ENCODE measurements at places on chromosomes 13 and 19.
A peak's percentile ranks its signal among the peaks of the same experiment; 100 is the strongest.

- DNase-seq, result no peak
- H3K27ac ChIP-seq, result no peak within 1 kb of the TSS
- no peaks in the 10 kb centered on the region for H3K4me1 ChIP-seq
- H3K36me3 ChIP-seq, result no peaks in the 10 kb centered on the region
These were observed at the start of gene NALCN for GRCh38 chr13:101416181-101417042. NALCN (minus strand) TSS chr13:101416508; CDS start chr13:101399126, 17,382 bp downstream.

DNA sequence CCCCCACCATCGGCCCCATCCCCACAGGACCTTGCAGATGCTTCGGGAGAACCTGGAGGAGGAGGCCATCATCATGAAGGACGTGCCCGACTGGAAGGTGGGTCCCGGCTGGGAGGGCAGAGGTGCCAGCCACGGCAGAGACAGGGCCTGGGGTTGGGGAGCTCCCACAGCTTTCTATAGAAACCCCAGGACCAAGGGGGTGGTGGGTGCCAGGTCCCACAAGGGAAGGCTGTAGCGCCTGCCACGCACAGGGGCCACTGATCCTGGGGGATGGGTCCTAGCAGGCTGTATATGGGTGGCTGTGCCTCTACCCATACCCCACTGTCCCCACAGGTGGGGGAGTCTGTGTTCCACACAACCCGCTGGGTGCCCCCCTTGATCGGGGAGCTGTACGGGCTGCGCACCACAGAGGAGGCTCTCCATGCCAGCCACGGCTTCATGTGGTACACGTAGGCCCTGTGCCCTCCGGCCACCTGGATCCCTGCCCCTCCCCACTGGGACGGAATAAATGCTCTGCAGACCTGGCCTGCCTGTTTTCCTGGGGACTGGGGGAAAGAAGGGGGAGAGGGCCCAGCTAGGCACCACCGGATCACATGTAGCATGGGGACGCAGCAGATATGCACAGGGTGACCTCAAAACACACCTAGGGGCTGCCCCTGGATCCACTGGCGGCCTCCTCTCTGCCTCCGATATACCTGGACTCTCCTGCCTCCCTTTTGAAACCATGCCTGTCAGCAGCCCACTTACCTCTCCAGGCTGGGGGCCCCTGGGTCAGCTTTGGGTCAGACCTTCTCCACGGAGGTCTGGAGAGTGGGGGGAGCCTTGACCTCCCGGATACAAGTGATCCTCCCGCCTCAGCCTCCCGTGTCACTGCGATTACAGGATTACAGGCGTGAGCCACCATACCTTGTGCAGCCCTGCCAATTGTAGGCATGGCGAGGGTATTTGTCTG is 761 bp upstream of the YJEFN3 start:
- DNase-seq, result no peak
- no peak overlapping the region for H3K27ac ChIP-seq
- H3K27me3 ChIP-seq, result no peaks in the 10 kb centered on the region
- peaks cover 21% of the 10 kb centered on the region for H3K36me3 ChIP-seq
- peaks cover 9% of the 10 kb centered on the region for H3K4me1 ChIP-seq
- H3K4me3 ChIP-seq, result no peak overlapping the region

DNA sequence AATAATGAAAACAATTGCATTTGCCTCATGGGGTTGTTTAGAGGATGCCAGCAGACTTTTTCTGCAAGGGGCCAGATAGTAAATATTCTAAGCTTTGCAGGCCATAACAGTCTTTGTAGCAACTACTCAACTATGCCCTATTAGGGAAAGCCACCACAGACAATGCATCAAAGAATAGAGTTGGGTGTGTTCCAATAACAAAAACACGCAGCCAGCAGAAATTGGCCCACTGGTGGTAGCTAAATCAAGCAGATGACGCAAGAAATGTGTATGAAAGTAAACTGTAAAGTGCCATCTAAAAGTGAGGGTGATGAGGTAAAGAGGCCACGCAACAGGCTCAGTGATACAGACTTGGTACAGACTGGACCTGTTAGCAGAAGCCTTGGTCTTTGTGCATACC is 75.2 kb upstream of the SIAH3 start:
- no peaks in the 10 kb centered on the region for H3K4me1 ChIP-seq
- H3K27ac ChIP-seq, result no peak overlapping the region

GRCh38 chr13:109816112-109816807 is 29.9 kb upstream of the IRS2 start:
- no peak for DNase-seq
- H3K4me3 ChIP-seq, result no peak overlapping the region
- peaks cover 9% of the 10 kb centered on the region for H3K27me3 ChIP-seq
- H3K36me3 ChIP-seq, result no peaks in the 10 kb centered on the region

- peak within 1 kb of the TSS; percentile 72 for H3K4me3 ChIP-seq
- no peaks in the 10 kb centered on the region for H3K36me3 ChIP-seq
- H3K27me3 ChIP-seq, result peaks cover 51% of the 10 kb centered on the region
- peaks cover 9% of the 10 kb centered on the region for H3K4me1 ChIP-seq
- peak; percentile 77 for DNase-seq
- no peak within 1 kb of the TSS for H3K27ac ChIP-seq
These were observed at the start of gene GAS6 for GRCh38 chr13:113863524-113864272. GAS6 (minus strand) TSS chr13:113864076; CDS start chr13:113863920, 156 bp downstream.

Data from activated CD4-positive, alpha-beta T cell treated with anti-CD3 and anti-CD28 coated beads, Interleukin-2, amount 10 ng/mL, durations not matched to agents 24 days and 14 days (primary cell).